GM13977 (cell line): ENCODE measurements at places on chromosomes 7 and 10.

DNA sequence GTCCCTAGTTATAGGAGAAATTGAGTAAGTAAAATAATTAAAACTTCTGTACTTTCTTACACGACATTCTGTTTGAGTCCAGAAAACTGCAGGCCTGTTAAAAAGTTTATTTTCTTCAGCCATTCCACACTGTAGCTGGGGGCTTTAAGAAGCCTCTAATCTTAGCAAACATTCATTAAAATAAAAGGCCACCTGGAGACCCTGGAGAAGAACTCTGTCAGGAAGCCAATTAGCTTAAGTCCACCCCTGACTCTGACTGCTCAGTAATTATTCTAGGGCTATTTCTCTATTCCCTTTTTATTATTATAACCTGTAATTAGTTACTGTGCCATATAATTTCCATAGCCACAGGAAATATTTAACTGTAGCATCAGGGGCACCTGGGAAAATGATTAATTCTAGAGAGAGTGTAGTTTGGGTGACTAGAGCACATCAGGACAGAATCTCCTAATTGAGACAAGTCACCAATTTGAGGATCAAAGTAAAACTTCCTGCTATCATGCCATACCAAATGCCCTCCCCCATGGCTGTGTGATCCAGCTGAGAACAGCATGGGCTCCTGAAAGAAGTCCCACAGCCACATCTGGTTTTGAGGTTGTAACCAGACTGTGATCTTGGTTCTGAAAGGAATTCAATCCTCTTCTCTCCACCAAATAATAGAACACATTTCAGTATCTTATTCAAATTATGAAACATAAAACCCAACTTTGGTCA lies 1302.3 kb downstream of the XPNPEP1 start:
- no peak for DNase-seq

GRCh38 chr7:40544871-40545303 lies 410.1 kb downstream of the SUGCT start:
- DNase-seq = no peak

- no peak for DNase-seq
Observed at GRCh38 chr10:24929056-24929544, 23.3 kb downstream of the PRTFDC1 start.

GRCh38 chr10:97427571-97428179 lies 1.7 kb downstream of the PGAM1 start:
- peak; percentile 56 for DNase-seq

GRCh38 chr10:14687340-14687739 lies 87.4 kb downstream of the FAM107B start:
- no peak for DNase-seq

DNA sequence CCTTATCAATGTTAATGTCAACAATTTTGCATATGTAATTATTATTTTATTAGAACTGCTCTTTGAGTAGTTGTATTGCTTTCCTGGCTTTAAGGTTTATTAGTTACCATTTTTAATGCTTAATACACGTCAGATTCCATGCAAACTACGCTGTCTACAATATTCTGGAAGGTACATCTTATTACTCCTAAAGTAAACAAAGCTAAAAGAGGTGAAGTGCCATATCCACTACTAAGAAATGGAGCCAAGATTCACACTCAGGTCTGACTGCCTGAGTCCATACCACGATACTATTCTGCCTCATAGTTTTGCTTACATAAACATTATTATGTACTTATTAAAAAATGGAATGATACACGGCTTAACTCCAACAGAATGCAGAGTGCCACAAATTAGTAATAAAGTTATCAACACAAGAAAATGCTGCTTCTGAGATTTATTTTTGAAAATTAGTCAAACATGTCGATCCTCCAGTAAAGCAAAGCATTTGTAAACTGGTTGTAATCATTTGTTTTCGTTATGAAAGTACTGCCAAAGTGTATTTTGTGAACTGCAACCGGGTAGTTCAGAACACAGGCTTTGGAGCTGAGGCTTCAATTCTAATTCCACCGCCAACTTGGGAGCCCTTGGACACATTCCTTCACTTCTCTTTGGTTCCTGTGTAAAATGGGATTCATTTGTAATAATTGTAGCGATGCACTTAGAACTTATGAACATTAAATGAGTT lies 1.1 kb upstream of the DMTF1 start:
- DNase-seq = no peak

- DNase-seq = no peak
Observed at GRCh38 chr7:13115157-13115772, 427.8 kb downstream of the ARL4A start.

DNA sequence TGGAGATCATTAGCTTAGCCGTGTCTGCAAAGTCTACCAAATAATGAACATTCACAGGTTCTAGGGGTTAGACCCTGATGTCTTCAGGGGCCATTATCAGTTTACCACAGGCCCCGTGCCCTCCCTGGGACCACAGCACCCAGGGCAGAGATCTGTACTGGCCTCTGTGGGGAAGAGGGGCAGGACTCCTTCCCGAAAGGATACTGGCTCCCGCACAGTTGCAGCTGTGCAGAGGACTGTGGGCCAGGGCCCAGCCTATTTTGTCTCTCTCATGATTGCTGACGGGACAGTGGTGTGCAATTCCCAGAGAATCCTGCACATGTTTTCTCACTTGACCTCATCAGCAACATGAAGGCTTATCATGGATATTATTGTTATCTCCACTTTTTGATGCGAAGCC lies 243.9 kb downstream of the GLRX3 start:
- no peak for DNase-seq

DNA sequence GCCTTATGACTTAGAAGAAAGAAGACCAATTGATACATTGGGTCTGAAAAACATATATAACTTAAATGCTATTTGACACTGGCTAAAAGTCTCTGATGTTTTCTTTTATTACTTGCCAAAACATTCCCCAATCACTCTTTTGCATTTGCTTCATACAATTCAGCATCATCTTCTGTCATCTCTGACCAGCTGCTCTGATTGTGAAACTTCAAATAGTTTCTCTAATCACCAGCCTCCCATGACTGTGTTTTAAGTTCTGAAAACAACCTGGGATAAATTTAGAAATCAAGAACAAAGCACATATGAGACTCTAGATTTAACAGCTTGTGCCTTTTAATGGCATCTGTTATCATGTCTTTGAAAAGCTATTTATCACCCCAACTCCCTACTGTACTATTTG lies 208.4 kb upstream of the KCND2 start:
- DNase-seq = peak; percentile 11

DNA sequence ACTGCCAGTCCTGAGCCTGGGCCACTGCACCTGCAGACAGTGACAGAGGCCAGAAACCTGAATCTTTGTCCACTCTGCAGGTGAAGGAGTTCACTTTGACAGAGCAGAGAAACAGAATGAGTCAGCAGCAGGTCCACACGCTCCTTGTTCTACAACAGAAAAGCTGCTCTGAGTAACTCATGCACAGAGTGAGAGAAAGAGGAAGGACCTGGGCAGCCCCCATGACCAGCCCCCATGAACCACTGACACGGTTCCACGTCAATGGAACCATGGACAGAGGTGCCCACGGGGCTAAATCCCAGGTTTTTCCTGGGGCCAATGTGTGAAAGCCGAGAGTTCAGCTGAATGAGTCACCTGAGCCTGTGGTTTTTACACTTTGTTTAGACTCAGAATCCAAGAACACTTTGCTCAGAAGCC lies 40.8 kb upstream of the CTBP2 start:
- DNase-seq = peak; percentile 66

- DNase-seq = no peak
Observed at GRCh38 chr7:94374721-94375566, 19.8 kb upstream of the COL1A2 start.

GRCh38 chr7:44811093-44811492 lies 14.6 kb downstream of the PPIA start:
- no peak for DNase-seq

- DNase-seq = no peak
Observed at GRCh38 chr10:111972109-111972508, 211.5 kb downstream of the GPAM start.
